ENCODE measurements at places on chromosomes 2 and 18. TPM values are rescaled to one million over a fixed set of nuclear protein-coding genes. Genes with fewer than 3 reads are reported as not detected.
A peak's percentile ranks its signal among the peaks of the same experiment; 100 is the strongest.

Gene XRCC5
- 129 TPM for total RNA-seq

- no peak for DNase-seq
These were observed 239.5 kb upstream of the SALL3 start for GRCh38 chr18:78739882-78740677.

GRCh38 chr2:167388497-167388896, 500.2 kb downstream of the XIRP2 start:
- no peak for DNase-seq

DNA sequence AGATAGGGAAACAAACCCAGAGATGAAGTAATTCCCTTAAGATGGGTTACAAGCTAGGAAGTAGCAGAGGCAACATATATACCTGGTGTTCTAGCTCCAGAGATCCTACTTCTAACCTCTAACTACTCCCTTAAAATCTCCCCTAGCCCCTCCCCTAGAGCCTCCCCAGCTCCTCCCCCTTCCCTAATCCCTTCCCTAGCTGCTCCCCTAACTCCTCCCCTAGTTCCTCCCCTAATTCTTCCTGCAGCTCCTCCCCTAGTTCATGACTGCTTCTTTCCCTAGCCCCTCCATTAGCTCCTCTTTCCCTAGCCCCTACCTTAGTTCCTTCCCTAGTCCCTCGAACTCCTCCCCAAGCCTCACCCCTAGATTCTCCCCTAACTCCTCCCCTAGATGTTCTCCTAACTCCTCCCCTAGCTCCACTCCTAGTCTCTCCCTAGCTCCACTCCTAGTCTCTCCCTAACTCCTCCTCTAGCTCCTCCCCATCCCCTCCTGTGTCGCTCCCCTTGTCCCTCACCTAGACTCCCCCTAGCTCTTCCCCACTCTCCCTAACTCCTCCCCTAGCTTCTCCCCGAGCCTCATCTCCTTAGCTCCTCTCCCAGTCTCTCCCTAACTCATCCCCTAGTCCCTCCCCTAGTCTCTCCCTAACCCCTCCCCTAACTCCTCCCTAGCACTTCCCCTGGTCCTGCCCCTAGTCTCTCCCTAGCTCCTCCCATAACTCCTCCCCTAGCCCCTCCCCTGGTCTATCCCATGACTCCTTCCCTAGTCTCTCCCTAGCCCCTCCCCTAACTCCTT, 108.9 kb downstream of the CD226 start:
- DNase-seq, result no peak

Gene NUP35
- 7.6 TPM for total RNA-seq

DNA sequence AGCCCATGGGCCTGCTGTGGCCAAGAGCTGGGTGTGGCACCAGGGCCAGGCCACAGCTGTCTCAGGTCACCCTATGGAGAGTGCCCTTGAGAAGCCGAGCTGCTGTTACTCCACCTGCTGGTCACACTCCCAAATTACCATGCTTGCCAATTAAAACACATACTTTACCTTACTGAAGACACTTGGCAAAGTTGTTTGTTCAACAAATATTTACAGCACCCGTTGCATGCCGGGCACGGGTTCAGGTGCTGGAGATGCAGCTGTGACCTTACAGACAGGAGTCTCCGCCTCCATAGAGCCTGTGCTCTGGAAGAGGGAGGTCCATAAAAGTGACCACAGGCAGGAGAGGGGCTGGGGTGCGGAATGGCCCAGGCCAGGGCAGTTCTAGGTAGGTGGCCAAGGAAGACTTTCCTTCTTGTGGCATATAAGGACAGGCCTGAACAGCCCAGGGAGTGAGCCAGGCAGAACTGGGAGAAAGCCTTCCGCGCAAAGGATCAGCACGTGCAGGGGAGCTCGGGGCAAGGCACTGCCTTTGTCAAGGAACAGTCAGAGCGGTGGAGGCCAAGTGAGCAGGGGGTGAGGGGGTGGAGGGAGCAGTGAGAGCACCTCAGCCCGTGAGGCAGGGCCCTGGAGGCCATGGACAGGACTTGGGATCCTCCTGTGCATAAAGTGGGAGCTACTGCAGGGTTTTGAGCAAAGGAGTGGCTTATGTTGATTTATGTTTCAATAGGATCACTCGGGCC, 23.6 kb upstream of the RBM44 start:
- peak; percentile 43 for DNase-seq

Gene TEKT4
- total RNA-seq, result not detected

Gene TUBB8B
- total RNA-seq, result not detected

DNA sequence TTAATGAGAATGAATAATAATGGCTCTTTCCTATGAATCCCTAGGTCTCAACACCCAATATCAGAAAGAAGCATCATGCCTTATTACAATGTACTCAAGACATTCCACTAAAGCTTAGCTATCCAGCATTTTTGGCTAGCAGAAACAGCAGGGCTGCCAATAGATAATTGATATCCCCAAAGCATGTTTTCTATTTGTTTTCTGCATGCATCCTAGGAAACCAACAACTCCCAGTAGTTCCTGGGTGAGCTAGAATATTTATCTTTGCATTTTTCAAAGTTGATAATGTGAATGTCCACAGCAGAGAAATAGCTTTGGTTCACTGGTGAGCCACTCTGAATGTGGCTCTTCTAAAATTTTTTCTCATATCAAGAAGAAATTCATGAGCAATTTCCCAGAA, 5.8 kb upstream of the ANTXR1 start:
- DNase-seq, result no peak

GRCh38 chr18:79760881-79761280, 36.9 kb upstream of the KCNG2 start:
- no peak for DNase-seq

Gene SPP2
- total RNA-seq, result not detected

GRCh38 chr2:27772804-27773203, 1.3 kb downstream of the MRPL33 start:
- no peak for DNase-seq

Gene SERPINB11
- not detected for total RNA-seq

DNA sequence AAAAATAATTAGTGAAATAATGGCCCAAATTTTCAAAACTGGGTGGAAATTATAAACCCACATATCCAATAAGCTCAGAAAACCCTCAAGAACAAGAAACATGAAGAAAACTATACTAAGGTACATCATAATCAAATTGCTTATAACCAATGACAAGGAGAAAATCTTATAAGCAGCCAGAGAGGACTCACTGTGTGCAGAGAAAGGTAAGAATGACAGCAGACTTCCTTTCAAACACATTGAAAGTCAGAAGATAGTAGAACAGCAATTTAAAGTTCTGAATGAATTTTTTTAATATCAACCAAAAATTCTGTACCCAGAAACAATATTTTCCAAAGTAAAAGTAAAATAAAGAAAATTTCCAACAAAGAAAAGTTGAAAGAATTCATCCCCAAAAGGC, 197.7 kb upstream of the RAB12 start:
- DNase-seq, result no peak

Gene CTIF
- 59.9 TPM for total RNA-seq

GRCh38 chr2:174771631-174772471, 7.6 kb upstream of the CHRNA1 start:
- DNase-seq, result peak; percentile 86

Gene EEF1B2
- total RNA-seq, result 258 TPM

DNA sequence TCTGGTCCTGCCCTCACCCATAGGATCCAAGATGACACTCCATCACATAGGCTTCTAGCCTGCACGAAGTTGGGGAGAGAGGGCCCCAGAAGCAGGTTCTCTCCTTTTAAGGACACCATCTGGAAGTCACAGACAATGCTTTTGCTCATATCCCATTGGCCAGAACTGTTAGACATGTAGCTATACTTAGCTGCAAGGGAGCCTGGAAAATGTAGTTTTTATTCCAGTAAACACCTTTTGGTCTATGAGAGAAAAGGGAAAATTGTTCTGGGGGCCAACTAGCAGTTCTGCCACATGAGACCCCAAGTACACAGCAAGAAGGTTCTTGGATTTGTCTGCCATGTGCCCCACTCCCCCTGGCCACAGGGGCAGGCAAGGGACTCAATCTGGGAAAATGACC, 206.1 kb downstream of the ZFP36L2 start:
- no peak for DNase-seq

DNA sequence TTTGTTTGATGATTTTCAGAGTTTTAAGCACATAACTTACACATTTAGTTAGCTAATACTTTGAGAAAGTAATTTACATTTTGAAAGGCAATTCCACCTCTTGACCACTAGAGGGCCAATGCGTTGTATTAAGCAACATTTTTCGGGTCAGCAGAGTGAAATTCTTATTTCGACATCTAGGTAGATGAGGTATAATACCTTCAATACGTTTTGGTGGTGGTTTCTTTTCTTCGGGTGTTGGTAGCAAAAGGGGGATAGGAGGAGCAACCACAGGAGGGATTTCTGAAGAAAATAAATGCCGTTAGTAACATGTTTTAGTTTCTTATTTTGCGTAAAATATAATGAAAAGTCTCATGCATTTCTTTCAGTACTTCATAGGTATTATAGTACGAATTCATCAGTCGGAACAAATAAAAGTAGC, 106.3 kb downstream of the TTN start:
- DNase-seq, result no peak

DNA sequence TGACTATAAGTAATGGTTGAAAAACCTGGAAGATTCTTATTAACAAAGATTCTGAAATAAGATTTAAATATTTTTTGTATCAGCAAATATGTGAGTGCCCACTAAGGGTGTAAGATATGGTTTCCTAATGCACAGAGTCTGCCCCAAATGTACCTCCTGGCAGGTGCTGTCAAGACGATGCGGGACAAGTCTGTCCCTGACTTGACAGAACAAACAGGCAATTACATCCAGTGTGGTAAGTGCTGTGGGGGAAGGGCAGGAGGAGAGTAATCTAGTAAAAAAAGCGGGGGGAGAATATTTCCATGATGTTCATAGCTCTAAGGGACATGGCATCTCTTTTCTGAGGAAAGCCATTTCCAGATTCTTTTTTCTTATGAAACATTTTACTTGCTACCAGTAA, 127.5 kb downstream of the COL4A4 start:
- DNase-seq, result no peak

Gene LINC00305
- not detected for total RNA-seq

- DNase-seq, result peak; percentile 33
These were observed 113.1 kb downstream of the NFATC1 start for GRCh38 chr18:79508565-79509535.

GRCh38 chr2:239548451-239548871, 147.6 kb upstream of the HDAC4 start:
- no peak for DNase-seq

Gene MYL1
- not detected for total RNA-seq

Gene SP140
- 0.47 TPM for total RNA-seq

GRCh38 chr2:57597940-57598339, 448.7 kb upstream of the VRK2 start:
- no peak for DNase-seq

Measured in left ventricle myocardium superior (tissue), 1 donor.